ENCODE measurements at places on chromosomes 2 and 18.

- no peaks in the 10 kb centered on the region for H3K27me3 ChIP-seq
- peaks cover 8% of the 10 kb centered on the region for H3K4me1 ChIP-seq
- no peaks in the 10 kb centered on the region for H3K36me3 ChIP-seq
- peak; percentile 17 for DNase-seq
- H3K4me3 ChIP-seq = no peak overlapping the region
Observed at GRCh38 chr18:36582988-36583745, 245.6 kb downstream of the TPGS2 start.

DNA sequence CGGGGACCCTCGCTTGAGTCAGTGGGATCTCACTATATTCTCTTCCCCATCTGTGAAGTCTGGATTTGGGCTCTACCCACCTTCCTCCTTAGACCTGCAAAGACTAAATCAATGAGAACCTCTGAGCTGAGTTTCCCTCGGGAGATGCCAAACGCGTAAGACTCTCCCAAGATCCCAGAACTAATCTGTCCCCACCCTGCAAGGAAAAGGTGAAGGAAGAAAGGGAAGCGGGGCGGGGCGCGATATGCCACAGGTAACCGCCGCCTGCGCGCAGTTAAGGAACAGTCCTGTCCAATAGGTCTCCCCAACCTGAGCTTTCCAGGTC is 780 bp downstream of the SRD5A2 start:
- no peak for DNase-seq
- H3K27me3 ChIP-seq = peaks cover 2% of the 10 kb centered on the region
- H3K4me3 ChIP-seq = no peak overlapping the region
- H3K36me3 ChIP-seq = no peaks in the 10 kb centered on the region

DNA sequence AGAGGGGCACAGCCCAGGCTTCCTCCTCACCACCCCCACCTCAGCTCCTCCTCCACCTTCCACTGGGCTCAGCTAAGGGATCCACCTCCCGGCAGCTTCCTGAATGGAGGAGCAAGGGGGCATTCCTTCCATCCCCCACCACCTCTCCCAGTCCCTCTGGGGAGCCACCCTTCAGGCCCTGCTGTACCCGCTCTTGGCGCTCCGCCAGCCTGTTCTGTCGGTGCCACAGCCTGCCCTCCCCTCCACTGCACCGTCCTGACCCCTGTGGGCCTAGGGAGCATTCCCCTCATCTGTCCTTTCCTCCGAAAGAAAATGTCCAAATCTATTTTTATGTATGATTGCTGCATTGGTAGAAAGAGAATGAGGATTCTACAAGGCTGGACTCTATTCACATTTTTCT is 59.9 kb downstream of the KIF1A start:
- H3K27ac ChIP-seq = no peak overlapping the region
- H3K36me3 ChIP-seq = no peaks in the 10 kb centered on the region
- no peaks in the 10 kb centered on the region for H3K4me1 ChIP-seq
- H3K4me3 ChIP-seq = no peak overlapping the region

GRCh38 chr18:51164342-51164741 is 33.1 kb downstream of the MEX3C start:
- no peak overlapping the region for H3K4me3 ChIP-seq
- no peak for DNase-seq
- no peak overlapping the region for H3K27ac ChIP-seq

DNA sequence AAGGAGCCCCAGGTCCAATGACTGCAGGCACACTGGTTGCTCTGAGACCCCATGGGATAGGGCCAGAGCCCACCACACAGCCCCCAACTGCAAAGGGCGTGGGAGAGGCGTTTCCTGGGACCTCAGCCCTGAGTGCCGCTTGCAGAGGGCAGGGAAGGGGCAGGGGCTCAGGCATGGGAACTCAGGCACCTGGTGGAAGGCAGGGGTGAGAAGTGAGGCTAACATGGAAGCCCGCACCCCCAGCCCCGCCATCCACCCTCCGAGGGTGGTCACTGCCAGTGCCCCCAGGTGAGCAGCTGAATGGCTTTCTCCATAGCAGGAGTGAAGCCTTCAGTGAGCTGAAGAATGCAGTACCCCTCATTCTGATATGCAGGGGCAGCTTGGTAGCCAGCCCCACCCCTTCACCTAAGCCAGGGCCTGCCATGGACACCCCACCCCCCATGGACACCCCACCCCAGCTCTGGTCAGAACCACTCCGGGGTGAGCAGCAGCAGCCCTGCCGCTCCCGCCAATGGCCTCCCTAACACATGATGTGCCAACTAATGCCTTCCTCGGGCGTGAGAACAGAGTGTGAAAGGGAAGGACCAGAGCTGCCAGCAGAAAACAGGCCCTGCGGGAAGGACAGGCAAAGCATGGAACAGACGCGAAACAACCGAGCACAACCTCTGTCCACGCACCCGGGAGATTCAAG is 6.6 kb downstream of the KIF1A start:
- H3K27me3 ChIP-seq = no peaks in the 10 kb centered on the region
- no peak overlapping the region for H3K4me3 ChIP-seq
- no peaks in the 10 kb centered on the region for H3K36me3 ChIP-seq

DNA sequence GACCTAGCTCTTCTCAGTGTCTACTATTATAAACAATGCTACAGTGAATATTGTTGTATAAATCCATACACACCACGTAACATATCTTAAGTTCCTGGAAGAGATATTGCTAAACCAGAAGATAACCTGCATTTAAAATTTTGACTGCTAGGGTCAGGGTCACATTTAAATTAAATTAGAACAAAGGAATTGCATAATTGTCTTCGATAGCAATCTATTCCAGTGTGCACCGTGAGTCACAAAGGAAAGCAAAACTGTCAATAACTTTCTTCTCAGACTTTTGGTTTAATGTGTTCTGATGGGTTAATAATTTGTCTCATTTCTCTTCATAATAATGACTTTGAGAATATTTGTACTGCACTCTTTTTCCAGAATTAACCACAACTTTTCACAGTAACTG is 4.2 kb downstream of the GEN1 start:
- peak overlapping the region; percentile 33 for H3K27ac ChIP-seq
- DNase-seq = no peak
- no peaks in the 10 kb centered on the region for H3K27me3 ChIP-seq
- H3K4me1 ChIP-seq = 0 out of 2 replicates have a peak, but pooled peaks cover 3% of the 10 kb centered on the region

GRCh38 chr18:70246061-70246466 is 40.6 kb upstream of the RTTN start:
- H3K27ac ChIP-seq = no peak overlapping the region
- H3K4me3 ChIP-seq = no peak overlapping the region
- H3K27me3 ChIP-seq = no peaks in the 10 kb centered on the region
- no peaks in the 10 kb centered on the region for H3K4me1 ChIP-seq
- no peaks in the 10 kb centered on the region for H3K36me3 ChIP-seq

GRCh38 chr2:182078988-182079602 is 93.4 kb downstream of the PPP1R1C start:
- H3K4me3 ChIP-seq = no peak overlapping the region
- H3K36me3 ChIP-seq = no peaks in the 10 kb centered on the region
- no peaks in the 10 kb centered on the region for H3K27me3 ChIP-seq
- H3K27ac ChIP-seq = no peak overlapping the region
- DNase-seq = no peak
- H3K4me1 ChIP-seq = no peaks in the 10 kb centered on the region

DNA sequence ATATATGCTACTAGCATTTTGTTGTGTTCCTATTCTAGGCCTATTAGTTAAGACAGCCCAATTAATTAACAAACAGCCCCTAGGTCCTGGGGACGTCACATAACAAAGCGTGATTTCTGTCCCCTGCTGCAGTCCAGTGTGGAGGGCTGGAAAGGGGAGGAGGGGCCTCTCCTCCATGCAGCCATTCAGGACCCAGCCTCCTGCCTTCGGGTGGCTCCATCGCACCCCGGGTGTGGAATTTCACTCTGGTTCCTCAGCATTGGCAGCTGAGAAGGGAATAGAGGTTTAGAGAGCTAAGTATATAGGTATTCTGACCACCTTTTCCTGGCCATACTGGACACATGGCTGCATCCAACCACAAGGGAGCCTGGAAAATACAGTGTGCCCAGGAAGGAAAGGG is 42.4 kb downstream of the MC2R start:
- H3K4me3 ChIP-seq = no peak overlapping the region
- H3K27me3 ChIP-seq = peaks cover 15% of the 10 kb centered on the region

DNA sequence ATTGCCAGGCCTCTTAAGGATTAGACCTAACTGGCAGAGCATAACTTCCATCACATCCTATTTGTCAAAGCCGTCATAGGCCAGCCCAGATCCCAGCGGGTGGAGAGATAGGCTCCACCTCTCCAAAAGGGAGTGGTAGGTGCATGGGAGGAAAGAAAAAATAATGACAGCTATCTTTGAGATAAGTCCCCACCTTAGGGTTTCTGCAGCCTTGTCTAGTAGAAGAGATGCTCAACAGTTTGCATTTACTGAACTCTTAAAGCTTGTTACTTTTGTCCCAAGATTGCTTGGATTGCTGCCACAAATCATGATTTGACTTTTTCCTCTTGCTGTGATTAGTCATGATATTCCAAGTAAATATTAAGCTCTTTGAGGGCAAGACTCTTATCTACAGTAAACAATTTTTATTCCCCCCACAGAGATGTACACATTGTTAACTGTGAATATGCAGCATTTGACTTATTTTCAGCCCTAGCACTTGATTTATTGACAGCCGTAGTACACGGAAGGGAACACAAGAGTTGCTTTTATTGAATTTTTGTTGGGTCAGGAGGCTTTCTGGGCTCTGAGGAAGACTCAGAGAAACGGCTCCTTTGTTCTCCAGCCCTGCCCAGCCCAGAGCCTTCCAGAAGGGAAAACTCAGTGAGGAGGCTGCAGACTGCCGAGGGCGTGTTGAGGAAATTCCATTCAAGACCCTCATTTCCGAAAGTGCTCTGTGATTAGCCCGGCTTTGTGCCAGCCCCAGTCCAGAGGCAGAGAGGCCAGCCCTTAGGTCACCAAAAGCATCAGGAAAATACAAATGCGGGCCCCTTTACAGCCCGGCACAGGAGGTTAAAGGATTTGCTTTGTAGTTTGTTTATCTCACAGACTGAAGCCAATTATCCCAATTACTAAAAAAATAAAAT is 75.5 kb upstream of the ZNF532 start:
- no peaks in the 10 kb centered on the region for H3K27me3 ChIP-seq
- no peak for DNase-seq
- H3K4me3 ChIP-seq = no peak overlapping the region
- H3K27ac ChIP-seq = no peak overlapping the region
- no peaks in the 10 kb centered on the region for H3K36me3 ChIP-seq

GRCh38 chr2:32074134-32074506 is 10.8 kb downstream of the SPAST start:
- H3K4me3 ChIP-seq = no peak overlapping the region
- H3K27me3 ChIP-seq = no peaks in the 10 kb centered on the region
- H3K4me1 ChIP-seq = no peaks in the 10 kb centered on the region
- H3K27ac ChIP-seq = no peak overlapping the region

DNA sequence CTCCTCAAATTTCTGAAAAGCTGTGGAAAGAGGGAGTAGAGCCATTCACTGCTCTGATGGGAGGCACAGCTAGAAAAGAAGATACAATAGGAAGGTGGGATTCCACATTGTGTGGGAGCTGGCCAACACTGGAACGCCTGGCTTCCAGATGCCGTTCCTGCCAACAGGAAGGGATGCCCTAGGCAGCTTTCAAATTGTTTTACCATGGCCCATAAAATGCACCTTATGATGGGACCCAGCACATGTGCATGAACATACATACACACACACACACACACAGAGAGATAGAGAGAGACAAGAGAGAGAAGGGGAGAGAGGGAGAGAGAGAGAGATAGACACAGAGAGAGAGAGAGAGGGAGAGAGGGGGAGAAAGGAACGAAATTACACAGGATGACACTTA is 86.1 kb upstream of the BZW1 start:
- no peaks in the 10 kb centered on the region for H3K4me1 ChIP-seq
- DNase-seq = no peak
- H3K36me3 ChIP-seq = no peaks in the 10 kb centered on the region
- no peak overlapping the region for H3K27ac ChIP-seq
- no peak overlapping the region for H3K4me3 ChIP-seq
- H3K27me3 ChIP-seq = peaks cover 9% of the 10 kb centered on the region

DNA sequence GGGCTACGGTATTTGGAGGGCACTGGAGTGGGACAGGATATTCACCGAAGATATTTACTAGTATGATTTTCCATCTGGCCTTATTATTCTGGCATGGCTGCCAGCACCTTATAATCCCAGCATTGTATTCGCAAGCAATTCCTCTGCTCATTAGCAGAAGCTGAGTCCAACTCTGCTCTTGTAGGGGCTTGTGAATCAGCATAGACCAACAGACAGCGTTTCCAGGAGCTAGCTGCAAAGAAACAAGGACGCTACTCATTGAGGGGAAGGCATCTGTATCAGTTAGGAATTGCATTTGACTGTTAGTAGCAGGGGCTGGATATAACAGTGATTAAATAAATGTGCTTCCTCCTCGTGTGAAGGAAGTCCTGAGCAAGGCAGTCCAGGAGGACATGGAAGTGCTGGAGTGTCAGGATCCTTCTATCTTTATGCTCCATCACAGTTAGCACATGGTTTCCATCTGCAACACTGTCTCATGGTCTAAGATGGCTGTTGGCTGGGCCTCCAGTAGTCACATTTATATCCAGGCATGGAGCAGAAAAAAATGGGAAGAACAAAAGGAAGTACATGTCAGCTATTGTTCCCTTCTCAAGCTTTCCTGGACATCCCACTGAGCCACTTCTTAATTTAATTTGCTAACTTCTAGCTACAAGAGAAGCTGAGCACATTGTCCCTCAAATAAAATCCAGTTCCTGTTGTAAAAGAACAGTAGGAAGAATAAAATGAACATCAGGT is 214.1 kb downstream of the C1D start:
- no peak for DNase-seq
- no peaks in the 10 kb centered on the region for H3K4me1 ChIP-seq
- no peak overlapping the region for H3K27ac ChIP-seq
- no peak overlapping the region for H3K4me3 ChIP-seq

GRCh38 chr2:210440206-210440605 is 36.4 kb downstream of the LANCL1 start:
- no peaks in the 10 kb centered on the region for H3K27me3 ChIP-seq
- no peak overlapping the region for H3K27ac ChIP-seq
- DNase-seq = no peak
- H3K36me3 ChIP-seq = peaks cover 7% of the 10 kb centered on the region

GRCh38 chr18:21303895-21304294 is 61.9 kb downstream of the GREB1L start:
- DNase-seq = no peak

DNA sequence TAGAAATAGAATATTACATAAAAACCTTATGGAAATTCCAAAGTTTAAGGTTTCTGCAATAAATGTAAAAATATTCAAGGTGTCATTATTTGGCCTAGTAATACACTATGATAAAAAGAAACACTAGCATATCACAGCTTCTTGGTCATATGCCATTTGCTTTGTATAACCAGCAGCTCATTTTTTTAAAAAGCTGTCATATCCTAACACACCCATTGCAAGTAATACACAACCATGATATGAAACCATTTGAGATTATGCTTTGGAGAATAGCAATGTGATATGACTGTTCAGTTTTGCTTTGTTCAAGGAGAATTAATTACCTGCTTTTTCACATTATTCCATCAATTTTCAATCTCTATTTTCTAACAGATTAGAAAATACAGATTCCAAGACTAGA is 149.0 kb downstream of the IKZF2 start:
- H3K27me3 ChIP-seq = no peaks in the 10 kb centered on the region
- peaks cover 28% of the 10 kb centered on the region for H3K4me1 ChIP-seq
- DNase-seq = no peak
- no peak overlapping the region for H3K4me3 ChIP-seq
- no peak overlapping the region for H3K27ac ChIP-seq
- H3K36me3 ChIP-seq = peaks cover 12% of the 10 kb centered on the region

GRCh38 chr18:54453996-54454395 is 96.3 kb downstream of the C18orf54 start:
- no peaks in the 10 kb centered on the region for H3K4me1 ChIP-seq
- no peaks in the 10 kb centered on the region for H3K27me3 ChIP-seq
- no peak overlapping the region for H3K4me3 ChIP-seq
- no peak overlapping the region for H3K27ac ChIP-seq
- H3K36me3 ChIP-seq = no peaks in the 10 kb centered on the region
